Activated CD4-positive, alpha-beta T cell treated with anti-CD3 and anti-CD28 coated beads, Interleukin-2, amount 50 U/mL, for 1 hour (primary cell): ENCODE measurements at places on chromosomes 6 and 20.

- DNase-seq = no peak
These were observed 5.9 kb upstream of the LPIN3 start for GRCh38 chr20:41334443-41335421.

DNA sequence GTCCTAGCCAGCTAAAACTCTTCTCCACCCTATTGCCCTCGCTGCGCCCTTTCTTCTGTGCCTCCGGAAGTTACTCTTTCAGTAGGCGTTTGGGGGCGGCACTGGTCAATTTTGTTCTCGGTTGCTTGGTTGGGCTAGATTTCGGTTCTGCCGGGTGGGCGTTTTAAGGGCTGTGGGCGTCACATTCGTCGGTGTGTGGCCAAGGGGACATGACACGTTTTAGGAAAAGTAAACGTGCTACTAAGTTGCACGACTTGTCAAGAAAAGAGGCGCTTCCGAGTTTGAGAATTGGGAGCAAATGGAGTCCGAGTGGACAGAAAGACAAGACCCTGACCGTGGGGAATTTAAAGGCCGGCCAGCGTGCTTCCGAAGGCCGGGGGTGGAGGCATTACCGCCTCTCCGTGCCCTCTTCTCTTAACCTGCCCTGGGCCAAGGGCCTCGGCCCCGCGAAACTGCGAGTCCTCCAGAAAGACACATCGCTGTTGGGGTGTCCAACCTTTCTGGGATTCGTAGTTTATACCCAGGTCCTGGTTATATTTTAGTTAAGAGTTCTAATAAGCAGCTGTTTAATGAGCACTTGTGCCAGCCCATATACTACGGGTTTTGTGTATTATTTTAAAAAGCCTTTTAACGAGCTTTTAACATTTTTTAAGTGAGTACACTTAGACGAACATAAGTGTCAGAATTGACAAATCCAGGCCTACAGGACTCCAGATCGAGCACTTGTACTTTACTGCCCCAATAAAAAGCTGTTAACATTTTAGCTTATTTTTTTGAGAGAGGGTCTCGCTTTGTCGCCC is 664 bp upstream of the BAG6 start:
- DNase-seq = no peak

DNA sequence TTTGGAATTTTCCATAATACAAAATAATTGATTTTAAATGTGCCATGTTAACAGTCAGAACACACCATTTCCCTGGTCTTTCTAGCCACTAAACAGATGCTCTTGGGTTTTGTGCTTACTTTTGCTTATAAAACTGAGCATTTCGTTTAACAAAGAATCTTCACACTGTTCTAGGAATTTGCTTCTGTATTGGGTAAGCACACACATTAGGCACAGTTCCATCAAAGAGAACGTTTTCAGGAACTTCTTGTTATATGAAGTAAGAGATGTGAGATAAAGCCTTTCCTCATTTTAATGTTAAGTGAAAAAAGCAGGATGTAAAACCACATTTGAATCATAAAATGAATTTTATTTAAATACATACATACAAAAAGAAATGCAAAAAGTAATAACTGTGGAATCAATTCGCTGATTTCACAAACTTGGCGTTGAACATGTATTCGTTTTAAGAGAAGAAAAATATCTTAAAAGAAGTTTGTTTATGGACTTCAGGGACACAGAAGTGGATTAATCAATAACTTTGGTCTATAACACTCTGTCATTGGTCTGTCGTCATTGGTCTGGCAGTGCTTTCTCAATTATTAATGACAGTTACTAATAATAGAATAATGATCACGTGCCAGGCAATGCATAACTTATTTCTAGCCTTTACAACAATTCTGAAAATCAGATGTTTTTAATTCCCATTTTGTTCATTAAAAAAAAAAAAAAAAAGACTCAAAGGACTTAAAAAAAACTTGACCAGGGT is 199.9 kb upstream of the PRDM1 start:
- no peak for DNase-seq

DNA sequence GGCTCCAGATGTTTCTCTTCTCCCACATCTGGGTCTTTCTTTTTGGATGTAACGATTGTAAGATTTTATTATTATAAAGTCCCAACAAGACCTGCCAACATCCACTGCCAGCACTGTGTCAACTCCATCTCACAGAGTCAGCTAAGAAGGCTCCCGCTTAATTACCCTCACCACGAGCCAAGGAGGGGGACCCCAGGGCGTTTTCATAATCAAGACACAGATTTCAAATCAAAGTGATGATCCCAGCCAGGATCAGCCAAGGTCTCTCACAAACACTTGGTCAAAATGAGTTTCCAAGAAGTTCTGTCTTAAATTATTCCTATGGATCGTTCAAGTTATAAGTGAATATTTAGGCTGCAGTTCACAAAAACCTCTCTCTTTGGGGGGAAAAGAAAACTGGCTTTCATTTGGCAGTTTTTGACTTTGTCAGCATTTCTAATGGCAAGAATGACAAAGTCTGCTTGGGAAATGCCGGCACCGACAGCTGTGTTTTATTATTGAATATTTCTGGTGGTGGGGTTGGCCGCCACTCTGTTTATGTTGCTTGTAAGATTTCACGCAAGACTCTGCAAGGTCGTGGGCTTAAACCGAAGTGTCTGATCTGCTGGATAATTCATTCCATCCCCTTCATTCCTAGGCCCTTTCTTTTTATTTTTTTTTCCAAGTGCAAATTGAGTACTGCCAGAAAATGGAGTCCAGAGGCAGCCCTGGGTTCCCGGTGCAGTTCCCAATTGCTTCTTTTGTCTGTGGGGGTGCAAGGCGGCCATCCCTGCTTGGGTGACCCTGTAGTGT is 170.2 kb upstream of the PMEPA1 start:
- DNase-seq = no peak

DNA sequence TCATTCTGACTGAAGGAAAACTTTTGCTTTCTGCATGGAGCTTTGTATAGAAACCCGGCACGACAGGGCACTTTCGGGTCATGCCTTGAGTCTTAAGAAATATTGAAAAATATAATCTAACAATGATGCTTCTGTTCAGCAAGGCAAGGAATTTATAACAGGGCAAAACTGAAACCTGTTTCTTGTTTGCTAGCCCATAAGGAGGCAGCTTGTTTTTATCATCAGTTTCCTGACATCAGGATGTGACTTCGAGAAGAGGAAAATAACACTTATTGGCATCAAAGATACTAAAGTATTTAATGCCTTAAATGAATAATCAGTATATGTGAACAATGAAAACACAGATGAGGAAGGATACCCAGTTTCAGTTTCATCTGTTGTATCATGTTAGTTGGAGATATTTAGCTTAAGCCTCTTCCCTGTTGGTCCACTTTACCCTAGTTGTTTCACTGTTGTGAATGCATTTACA is 146.5 kb downstream of the CDKAL1 start:
- no peak for DNase-seq
